ENCODE measurements at places on chromosomes 1 and 21. TPM values are rescaled to one million over a fixed set of nuclear protein-coding genes. Genes with fewer than 3 reads are reported as not detected.

The C1orf115 gene
- 0.08 TPM for total RNA-seq

The TINAGL1 gene
- total RNA-seq, result not detected

The S100A12 gene
- not detected for total RNA-seq

The SPRR2A gene
- not detected for total RNA-seq

The PLEKHG5 gene
- total RNA-seq, result 2.2 TPM

The KCNA3 gene
- total RNA-seq, result 23.9 TPM

The TMEM51 gene
- not detected for total RNA-seq

The SPATA21 gene
- not detected for total RNA-seq

The GSTM3 gene
- 11.8 TPM for total RNA-seq

The SIK1 gene
- total RNA-seq, result 5.5 TPM

The CHD5 gene
- 0.78 TPM for total RNA-seq
